ENCODE measurements at places on chromosomes 3 and 15. TPM values are rescaled to one million over a fixed set of nuclear protein-coding genes. Genes with fewer than 3 reads are reported as not detected.

The GOLGA8R gene
- 0.16 TPM for total RNA-seq

The GLT8D1 gene
- total RNA-seq, result 38.7 TPM

The OR5H14 gene
- not detected for total RNA-seq

The GPR160 gene
- 1.9 TPM for total RNA-seq

The CFAP20DC gene
- 2.1 TPM for total RNA-seq

The ERICH6 gene
- total RNA-seq, result not detected

The KBTBD13 gene
- total RNA-seq, result not detected

The GOLGA8J gene
- not detected for total RNA-seq

The CILP gene
- total RNA-seq, result 0.41 TPM

The ZIC1 gene
- total RNA-seq, result not detected

The HYAL1 gene
- 0.43 TPM for total RNA-seq

Measured in A549 treated with Hydrocortisone at 1 μM for 4 hours (cell line).